CD4-positive, alpha-beta memory T cell (primary cell): ENCODE measurements at places on chromosomes 2 and 18. TPM values are rescaled to one million over a fixed set of nuclear protein-coding genes. Genes with fewer than 3 reads are reported as not detected.

LOXHD1 gene
- total RNA-seq = not detected

KLHL14 gene
- not detected for total RNA-seq

NPPC gene
- not detected for total RNA-seq

KIF5C gene
- 21.3 TPM for total RNA-seq

DNA sequence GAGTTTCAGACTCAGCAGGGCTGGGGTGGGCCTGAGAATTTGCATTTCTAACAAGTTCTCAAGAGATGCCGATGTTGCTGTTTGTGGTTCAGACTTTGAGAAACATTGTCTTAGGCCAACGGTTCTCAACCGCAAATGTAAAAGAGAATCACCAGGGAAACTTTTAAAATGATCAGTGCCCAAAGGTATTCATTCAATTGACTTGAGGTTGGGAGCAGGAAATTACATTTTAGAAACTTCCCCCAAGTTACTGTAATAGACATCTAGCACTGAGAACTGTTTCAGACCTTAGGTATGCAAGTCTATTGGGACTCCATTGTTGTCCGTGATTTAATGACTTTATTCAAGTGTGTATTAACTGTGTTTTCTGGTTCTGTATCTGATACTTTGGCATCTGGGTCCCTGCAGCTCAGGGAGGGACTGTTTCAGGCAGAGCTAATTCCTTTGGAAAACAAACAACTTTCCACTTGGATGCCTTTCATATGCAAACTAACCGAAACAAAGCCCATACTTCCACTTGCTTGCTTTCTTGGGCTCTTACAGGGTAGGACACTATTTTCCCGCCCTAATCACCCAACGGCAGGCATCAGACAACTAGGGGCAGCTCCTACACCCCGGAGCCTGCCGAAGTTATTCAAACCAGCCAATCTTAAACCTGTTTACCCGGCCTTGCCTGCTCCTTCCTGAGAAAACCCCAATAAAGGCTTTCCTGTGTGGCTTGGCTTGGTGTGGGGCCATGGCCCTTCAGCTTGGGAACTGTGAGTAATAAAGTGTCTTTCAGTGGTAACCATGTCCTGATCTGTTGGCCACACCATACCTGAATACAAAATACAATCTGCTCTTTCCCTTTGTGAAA lies 97.6 kb downstream of the POLE4 start:
- H3K36me3 ChIP-seq = no peaks in the 10 kb centered on the region
- H3K4me1 ChIP-seq = no peaks in the 10 kb centered on the region
- H3K27ac ChIP-seq = no peak overlapping the region
- DNase-seq = no peak
- no peak overlapping the region for H3K4me3 ChIP-seq
- H3K27me3 ChIP-seq = no peaks in the 10 kb centered on the region

DNA sequence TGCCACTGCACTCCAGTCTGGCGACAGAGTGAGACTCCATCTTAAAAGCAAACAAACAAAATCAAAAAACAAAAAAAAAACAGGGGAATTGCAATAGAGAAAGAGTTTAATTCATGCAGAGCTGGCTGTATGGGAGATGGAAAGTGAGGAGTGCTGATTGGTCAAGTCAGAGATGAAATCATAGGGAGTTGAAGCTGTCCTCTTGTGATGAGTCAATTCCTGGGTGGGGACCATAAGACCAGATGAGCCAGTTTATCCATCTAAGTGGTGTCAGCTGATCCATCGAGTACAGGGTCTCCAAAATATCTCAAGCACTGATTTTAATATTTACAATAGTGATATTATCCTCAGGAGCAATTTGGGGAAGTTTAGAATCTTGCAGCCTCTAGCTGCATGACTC lies 45.3 kb downstream of the FRZB start:
- no peak overlapping the region for H3K27ac ChIP-seq
- no peak overlapping the region for H3K4me3 ChIP-seq
- H3K36me3 ChIP-seq = no peaks in the 10 kb centered on the region
- H3K4me1 ChIP-seq = no peaks in the 10 kb centered on the region
- H3K27me3 ChIP-seq = peaks cover 3% of the 10 kb centered on the region
